H9 (cell line): ENCODE measurements at places on chromosomes 7 and 10. TPM values are rescaled to one million over a fixed set of nuclear protein-coding genes. Genes with fewer than 3 reads are reported as not detected.

The JCAD gene
- total RNA-seq, result 0.66 and 0.77 TPM in 2 replicates

The CARD11 gene
- total RNA-seq, result 20.0 and 22.3 TPM in 2 replicates

The AEBP1 gene
- total RNA-seq, result 49.1 and 49.3 TPM in 2 replicates

The TLL2 gene
- total RNA-seq, result 1.4 and 1.8 TPM in 2 replicates

The UTF1 gene
- total RNA-seq, result 31.5 and 38.6 TPM in 2 replicates

The CALHM1 gene
- total RNA-seq, result 0.07 and 0.13 TPM in 2 replicates

The VWDE gene
- 15.9 and 18.1 TPM in 2 replicates for total RNA-seq

The ARF5 gene
- 169 and 177 TPM in 2 replicates for total RNA-seq

The PHYHIPL gene
- total RNA-seq, result 0.18 and 0.44 TPM in 2 replicates

The ABCA13 gene
- total RNA-seq, result 0.11 TPM in 2 replicates

The OPN4 gene
- total RNA-seq, result not detected in 2 replicates

The BEND7 gene
- 11.6 and 17.7 TPM in 2 replicates for total RNA-seq

The FAM131B gene
- 17.3 and 18.5 TPM in 2 replicates for total RNA-seq
